Ecto neural progenitor cell (in vitro differentiated cells): ENCODE measurements at places on chromosomes 5 and 9.

- no peak for DNase-seq
These were observed 526.7 kb upstream of the WWC1 start for GRCh38 chr5:167764641-167765289.

DNA sequence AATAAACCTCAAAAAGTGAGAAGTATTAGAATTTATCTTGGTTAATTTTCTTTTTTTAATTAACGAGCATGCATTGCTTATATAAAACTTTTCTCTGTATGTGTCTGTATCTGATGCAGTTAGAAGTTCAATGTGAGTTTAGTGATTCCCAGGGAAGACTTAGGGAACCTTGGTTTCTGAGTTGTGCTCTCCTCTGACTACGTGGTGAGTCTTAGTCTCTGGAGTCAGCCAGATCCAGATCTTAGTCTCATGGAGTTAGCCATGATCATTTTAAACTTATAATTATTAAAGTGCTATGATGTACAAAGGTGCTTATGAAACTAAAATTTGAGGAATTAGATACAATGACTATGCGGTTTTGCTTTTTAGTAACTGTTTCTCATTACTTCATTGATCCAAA lies 285.3 kb upstream of the DMRT1 start:
- DNase-seq: no peak

GRCh38 chr5:131994090-131994489 lies 17.4 kb downstream of the ACSL6 start:
- no peak for DNase-seq

DNA sequence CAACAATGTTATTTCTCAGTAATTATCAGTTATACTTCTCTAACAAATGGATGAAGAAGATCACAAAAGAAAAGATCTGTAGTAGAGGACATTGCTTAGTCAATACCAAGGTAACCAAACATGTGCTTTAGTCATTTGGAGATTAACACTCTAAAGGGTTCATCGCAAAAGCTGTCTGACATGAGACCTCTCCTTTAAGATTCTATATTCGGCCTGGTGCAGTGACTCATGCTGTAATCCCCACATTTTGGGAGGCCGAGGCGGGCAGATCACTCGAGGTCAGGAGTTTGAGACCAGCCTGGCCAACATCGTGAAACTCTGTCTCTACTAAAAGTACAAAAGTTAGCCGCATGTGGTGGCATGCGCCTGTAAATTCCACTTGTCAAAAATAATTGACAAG lies 18.3 kb upstream of the CKMT2 start:
- no peak for DNase-seq

- DNase-seq: no peak
These were observed 38.9 kb downstream of the ADRA1B start for GRCh38 chr5:159955056-159955624.

DNA sequence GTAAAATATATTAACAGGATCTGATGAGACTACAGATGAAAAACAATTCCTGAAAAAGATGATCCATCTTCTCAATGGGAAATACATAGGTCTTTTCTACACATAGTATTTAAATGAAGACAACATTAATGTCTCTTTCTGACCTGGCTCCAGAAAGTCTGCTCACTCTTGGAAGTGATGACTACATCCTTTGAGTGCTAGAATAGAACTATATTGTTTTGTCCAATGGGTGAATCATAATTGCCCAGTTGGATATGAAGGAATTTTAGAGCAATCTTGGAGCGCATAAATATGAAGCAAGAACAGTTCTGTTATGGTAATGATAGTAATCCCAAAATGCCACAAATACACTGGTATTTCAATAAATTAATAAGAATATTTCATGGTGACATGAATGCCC lies 322.1 kb downstream of the DEPDC1B start:
- no peak for DNase-seq

- peak; percentile 26 for DNase-seq
These were observed 130.0 kb downstream of the MVB12B start for GRCh38 chr9:126456441-126457174.

- DNase-seq: no peak
These were observed 247.5 kb upstream of the TMEM161B start for GRCh38 chr5:88515881-88516819.

GRCh38 chr5:36881807-36882206 lies 5.2 kb downstream of the NIPBL start:
- no peak for DNase-seq

- DNase-seq: no peak
These were observed 589.5 kb downstream of the IRX1 start for GRCh38 chr5:4185127-4185526.

- no peak for DNase-seq
These were observed 6.1 kb downstream of the VAV2 start for GRCh38 chr9:133986061-133986460.

DNA sequence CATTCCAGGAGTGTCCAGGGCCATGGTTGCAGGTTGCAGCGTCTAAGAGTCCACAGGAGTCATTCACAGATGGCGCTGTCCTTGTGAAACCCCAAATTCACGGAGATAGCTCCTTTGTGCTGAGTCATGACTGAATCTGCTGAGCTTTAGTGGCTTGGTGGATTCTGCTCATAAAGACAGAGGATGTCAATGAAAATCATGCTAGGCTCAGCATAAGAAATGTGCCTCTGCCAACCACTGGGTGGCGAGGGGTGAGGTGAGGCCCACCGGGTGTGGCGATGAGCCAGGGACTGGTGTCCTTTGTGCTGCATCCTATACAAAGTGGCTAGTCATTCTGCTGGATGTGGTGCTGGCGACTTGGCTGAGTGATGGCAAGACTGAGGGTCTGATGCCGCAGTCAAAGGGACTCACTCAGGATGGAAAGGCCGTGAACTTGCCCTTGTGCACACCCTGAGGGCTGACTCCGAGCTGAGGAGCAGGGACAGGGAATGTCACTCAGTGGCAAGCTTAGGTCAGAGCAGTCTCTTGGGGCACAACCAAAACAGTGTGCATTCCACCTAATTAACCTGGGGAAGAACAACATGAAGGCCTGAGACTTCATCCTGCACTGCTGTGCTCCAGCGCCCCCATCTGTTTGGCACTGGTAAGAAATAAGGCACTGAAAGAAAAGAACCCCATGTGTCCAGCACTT lies 71.5 kb downstream of the DAP start:
- peak; percentile 51 for DNase-seq

- no peak for DNase-seq
These were observed 5.2 kb downstream of the GM2A start for GRCh38 chr5:151258201-151258611.

DNA sequence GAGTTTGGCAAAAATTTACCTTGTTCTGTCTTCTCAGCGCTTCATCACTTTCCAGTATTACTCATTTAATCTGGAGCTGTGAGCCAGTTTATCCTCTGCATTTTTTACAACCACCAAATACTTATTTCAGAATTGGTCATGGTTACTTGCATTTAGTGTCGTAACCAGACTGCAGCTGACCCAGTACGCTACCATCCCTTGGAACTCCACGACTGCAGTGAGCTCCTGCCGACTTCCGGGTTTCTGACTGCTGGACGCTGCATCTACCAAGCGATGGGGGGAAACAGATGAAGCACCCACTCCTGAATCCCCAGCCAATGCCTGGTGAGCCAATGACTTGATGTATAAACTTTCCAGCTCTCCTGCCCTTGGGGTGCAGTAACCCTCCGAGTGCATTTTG lies 174.4 kb upstream of the PRLR start:
- DNase-seq: no peak

- no peak for DNase-seq
These were observed 37.3 kb downstream of the CSF2 start for GRCh38 chr5:132110930-132111329.

GRCh38 chr5:1564182-1564748 lies 40.5 kb upstream of the LPCAT1 start:
- no peak for DNase-seq

- DNase-seq: no peak
These were observed 146.3 kb downstream of the DMAC1 start for GRCh38 chr9:7653262-7653661.

DNA sequence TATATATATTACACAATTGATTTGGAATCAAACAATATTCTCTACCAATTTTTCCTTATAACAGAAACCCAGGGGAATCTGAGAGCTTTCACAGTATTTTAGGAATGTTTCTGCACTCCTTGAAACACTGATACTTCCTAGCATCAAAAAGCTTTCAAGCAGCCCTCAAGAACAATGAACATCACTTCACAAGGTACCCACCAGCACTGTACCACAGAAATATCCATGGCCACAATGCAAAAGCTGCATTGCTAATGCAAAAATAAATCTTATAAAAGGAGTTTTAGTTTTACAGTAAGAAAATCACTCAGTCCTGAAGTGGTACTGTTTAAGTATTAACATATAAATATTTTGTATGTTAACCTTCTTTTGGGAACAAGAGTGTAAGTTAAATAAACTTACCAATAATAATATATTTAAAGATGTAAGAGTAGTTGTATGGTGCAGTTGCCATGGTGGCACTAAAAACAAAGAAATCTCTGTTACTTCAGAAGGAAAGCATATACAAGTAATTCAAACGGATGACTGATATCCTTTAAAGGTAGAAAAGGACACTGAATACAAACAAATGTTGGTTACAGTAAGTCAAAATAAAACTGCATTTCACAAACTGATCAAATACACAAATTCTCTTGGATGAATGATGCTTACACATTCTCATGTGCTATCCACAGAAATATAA lies 8.6 kb downstream of the RAB14 start:
- no peak for DNase-seq

GRCh38 chr5:151093476-151093889 lies 12.6 kb upstream of the TNIP1 start:
- no peak for DNase-seq

GRCh38 chr9:2469681-2470221 lies 151.8 kb upstream of the VLDLR start:
- DNase-seq: no peak

DNA sequence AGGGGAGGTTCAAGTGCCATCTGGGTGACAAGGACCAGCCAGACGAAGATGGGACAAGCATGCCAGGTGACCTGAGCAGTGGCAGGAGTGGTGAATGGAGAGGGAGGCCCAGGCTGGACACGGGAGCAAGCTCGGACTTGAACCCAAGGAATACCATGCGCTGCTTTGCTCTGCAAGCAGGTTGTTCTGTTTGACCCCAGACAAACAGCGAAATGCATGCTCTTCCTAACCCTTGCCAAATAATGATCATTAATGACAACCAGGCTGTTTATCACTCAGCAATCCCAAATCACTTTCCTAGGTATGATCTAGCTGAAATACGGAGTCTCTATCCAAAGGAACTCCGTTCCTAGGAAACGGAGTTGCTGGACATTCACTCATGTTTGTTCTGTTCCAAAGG lies 77.4 kb downstream of the PTPDC1 start:
- peak; percentile 16 for DNase-seq

GRCh38 chr5:38078161-38078560 lies 180.2 kb upstream of the EGFLAM start:
- DNase-seq: no peak

GRCh38 chr5:168014433-168015123 lies 276.9 kb upstream of the WWC1 start:
- DNase-seq: no peak

GRCh38 chr5:133299021-133299420 lies 247.2 kb downstream of the HSPA4 start:
- DNase-seq: no peak

DNA sequence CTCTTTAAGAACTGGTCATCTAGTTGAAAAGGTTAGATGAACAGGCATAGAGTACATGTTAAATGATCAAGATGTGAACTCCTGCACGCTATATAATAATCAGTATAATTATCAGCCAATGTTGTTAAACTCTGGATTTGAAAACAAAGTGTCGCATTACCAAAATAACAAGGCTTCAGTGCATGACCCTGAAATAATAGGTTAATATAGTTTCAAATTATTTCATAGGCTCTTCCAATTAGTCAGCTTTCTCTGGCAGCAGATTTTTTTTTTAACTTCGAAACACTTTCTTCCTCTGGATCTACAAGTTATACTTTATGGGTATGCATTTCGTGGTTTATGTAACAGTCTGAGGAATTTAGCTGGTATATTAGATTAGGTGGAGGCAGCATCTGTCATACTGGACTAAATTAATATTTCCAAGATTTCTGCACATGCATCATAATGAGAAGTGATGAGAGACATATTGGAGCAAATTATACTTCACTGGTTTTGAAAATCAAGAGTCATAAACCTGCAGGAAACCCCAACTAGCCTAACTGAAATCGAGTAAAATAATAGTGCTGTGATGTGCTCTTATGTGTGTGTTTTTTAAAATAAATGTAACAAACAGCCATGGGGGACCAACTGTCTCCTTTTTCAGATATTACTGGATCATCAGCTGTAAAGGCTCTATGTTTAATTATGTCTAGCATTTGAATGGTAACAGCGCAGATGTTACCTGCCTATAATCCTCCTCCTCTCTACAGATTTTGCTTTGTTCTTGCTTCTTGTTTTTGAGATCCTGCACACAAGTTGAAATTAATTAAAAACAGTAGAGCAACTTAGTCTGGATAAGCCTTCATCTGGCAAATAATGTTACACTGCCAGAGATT lies 85.9 kb upstream of the CKMT2 start:
- no peak for DNase-seq

DNA sequence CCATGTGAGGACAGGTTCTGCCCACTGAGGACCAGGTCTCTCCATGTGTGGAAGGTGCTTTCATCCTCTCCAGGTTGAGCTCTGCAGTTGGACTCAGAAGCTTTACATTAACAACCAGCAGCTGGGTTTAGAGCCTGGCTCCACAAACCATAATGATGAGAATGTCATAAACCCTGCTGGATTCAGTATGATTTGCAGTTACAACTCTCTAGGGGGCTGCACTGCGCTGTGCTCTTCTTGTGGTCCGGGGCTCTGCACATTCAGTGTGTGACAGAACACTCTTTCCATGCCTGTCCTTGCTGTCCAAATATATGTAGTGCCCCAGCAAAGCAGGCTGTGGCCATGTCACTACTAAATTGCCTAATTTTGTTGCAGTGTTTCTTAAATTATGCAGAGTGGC lies 334.3 kb downstream of the ICE1 start:
- DNase-seq: no peak

GRCh38 chr9:138075961-138076649 lies 198.5 kb downstream of the CACNA1B start:
- DNase-seq: peak; percentile 28

GRCh38 chr9:34961574-34962490 lies 3.7 kb downstream of the PHF24 start:
- DNase-seq: no peak

- DNase-seq: no peak
These were observed 385.3 kb downstream of the PRELID2 start for GRCh38 chr5:145449794-145450193.

DNA sequence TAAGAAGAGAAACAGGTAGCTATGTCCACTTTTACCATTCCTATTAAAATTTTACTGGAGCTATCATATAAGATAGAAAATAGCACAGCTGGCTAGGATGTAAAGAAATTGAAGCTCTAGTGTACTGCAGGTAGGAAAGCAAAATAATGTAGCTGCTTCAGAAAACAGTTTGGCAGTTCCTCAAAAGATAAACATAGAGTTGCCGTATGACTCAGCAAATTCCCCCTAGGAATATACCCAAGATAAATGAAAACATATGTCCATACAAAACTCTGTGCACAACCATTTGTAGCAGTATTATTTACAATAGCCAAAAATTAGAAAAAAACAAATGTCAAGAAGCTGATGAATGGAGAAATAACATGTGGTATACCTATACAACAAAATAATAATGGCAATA lies 64.6 kb upstream of the SHISAL2B start:
- no peak for DNase-seq

GRCh38 chr5:95817430-95817829 lies 5.1 kb downstream of the GLRX start:
- DNase-seq: no peak
